ENCODE measurements at places on chromosomes 2 and 18. TPM values are rescaled to one million over a fixed set of nuclear protein-coding genes. Genes with fewer than 3 reads are reported as not detected.

The SIX3 gene
- total RNA-seq: 0.48 TPM

The RBM44 gene
- total RNA-seq: 0.32 TPM

GRCh38 chr18:62950246-62950645 lies 234.9 kb downstream of the PHLPP1 start:
- DNase-seq: no peak
- no peak overlapping the region for H3K4me3 ChIP-seq
- H3K36me3 ChIP-seq: no peaks in the 10 kb centered on the region
- H3K27me3 ChIP-seq: no peaks in the 10 kb centered on the region
- H3K27ac ChIP-seq: no peak overlapping the region

The SP140L gene
- 32.2 TPM for total RNA-seq

DNA sequence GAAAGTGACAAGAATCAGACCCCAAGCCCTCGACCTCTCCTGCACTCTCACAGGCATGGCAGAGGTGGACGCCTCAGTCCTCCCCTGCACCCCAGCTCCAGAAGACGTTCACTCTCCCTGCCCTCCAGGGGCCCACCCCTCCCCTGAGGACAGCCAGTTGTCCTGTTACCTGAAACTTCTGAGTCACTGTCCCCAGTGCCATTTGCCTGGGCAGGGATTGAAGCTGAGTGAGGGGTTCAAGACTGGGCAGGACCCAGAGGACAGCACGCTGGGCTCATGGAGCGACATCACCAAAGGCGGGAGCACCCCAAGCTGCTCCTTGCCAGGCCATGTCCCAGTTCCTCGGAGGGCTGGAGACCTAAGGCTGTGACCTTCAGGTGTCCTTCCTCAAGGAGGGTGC lies 34.2 kb upstream of the COL6A3 start:
- H3K4me1 ChIP-seq: peaks cover 6% of the 10 kb centered on the region
- no peaks in the 10 kb centered on the region for H3K36me3 ChIP-seq
- no peak overlapping the region for H3K4me3 ChIP-seq
- DNase-seq: no peak
- H3K27me3 ChIP-seq: no peaks in the 10 kb centered on the region

- no peaks in the 10 kb centered on the region for H3K27me3 ChIP-seq
- H3K4me1 ChIP-seq: peaks cover 11% of the 10 kb centered on the region
- DNase-seq: peak; percentile 47
- no peak overlapping the region for H3K27ac ChIP-seq
- H3K4me3 ChIP-seq: no peak overlapping the region
- H3K36me3 ChIP-seq: no peaks in the 10 kb centered on the region
Observed at GRCh38 chr2:142944264-142944663, 66.8 kb downstream of the KYNU start.

DNA sequence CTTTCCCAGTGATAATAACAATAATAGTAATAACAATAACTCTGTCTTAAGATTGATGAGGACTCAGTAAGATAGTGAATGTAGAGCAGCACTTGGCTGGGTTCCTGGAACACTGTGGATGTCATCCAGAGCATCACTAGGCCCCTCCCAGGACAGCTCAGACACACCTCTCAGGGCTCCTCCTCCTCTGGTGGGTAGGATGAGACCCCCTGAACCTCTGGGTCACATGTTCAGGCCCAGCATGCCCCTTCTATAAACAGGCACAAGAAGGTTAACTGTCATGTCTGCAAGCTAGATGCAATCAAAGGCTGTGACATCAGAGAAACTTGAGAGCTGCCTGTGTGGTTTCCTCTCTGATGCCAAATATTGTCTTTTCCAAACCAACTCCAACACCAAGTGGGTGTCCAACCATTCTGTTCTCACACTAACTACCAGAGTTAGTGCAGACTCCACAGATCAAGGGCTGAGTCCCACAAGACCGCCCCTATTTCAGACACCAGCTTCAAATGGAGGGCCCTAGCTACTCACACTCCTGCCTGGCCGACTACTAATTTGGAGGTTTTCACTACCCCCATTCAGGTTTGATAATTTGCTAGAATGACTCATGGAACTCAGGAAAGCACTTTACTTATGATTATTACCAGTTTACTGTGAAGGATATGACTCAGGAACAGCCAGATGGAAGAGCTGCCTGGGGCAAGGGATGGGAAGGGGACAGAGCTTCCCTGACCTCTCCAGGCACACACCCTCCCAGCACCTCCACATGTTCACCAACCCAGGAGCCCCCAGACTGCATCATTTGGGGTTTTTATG lies 46.4 kb upstream of the BZW1 start:
- no peaks in the 10 kb centered on the region for H3K27me3 ChIP-seq
- H3K36me3 ChIP-seq: no peaks in the 10 kb centered on the region
- DNase-seq: peak; percentile 96

The SERPINB4 gene
- not detected for total RNA-seq

The MERTK gene
- 5.1 TPM for total RNA-seq

GRCh38 chr2:72674982-72675915 lies 150.6 kb downstream of the EXOC6B start:
- no peak overlapping the region for H3K27ac ChIP-seq
- no peaks in the 10 kb centered on the region for H3K27me3 ChIP-seq
- H3K36me3 ChIP-seq: no peaks in the 10 kb centered on the region
- no peaks in the 10 kb centered on the region for H3K4me1 ChIP-seq
- DNase-seq: no peak

DNA sequence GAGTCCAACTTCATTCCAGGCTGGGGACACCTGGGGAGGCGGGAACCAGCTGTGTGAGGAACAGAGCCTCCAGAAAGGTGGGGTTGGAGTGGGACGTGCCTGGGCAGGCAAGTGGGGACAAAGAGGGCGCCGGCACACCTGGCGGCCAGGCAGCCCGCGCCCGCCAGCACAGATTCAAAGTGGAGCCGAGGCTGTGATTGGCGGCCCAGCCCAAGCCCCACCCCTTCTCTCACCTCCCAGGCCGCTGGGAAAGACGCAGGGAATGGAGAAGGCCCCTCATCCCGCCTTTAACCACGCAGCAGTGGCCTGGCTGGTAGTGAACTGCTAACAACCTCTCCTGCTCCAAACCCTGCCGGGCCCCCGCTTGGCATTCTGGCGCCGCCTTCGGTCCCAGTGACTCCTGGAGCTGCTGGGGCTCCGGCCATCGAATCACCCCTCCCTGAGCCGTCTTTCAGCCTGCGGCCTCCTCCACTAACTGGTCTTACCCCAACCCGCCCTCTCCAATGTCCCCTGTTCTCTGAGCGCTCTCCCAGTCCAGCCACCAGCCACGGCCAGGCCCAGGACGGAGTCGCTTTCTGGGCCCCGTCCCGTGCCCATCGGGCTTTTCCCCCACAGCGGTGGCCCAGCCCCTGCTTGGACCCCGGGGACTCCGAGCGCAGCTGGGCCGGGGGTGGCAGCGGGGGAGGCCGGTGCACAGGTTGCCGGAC lies 27.9 kb upstream of the PTMA start:
- peak overlapping the region; percentile 39 for H3K4me3 ChIP-seq
- H3K27ac ChIP-seq: peak overlapping the region; percentile 65
- no peaks in the 10 kb centered on the region for H3K36me3 ChIP-seq
- H3K27me3 ChIP-seq: no peaks in the 10 kb centered on the region
- no peak for DNase-seq

The C2orf81 gene
- total RNA-seq: 2.1 TPM

DNA sequence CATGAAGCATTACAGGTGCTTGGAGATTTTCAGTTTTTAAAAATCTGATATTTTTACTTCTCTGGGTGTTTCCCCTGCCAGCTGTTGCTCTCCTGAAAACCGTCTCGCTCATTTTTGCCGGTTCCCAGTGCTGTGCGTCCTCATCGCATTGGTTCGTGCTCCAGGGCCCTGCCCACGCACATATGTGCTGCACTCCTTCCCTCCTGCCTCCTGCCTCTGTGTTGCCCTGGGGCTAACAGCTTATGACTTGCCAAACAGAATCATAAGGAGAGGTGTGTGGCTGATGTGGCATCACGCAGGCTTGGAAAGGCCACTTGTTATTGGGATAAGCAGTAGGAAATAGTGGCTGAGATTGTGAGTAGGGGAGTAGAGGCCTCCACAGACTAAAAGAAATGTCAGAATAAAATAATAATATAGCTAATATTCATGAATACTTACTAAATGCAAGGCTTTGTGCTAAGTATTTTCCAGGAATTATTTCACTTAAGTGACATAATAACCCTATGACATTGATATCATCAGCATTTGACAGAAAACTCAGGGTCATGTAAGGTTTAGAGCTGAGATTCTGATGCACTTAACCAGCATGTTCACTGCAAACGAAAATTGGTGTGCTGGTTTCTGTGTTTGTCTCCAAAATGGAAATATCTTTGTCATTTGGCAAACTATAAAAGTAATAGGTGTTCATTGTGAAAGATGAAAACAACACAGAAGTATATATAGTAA lies 53.5 kb downstream of the SLC4A1AP start:
- peak overlapping the region; percentile 3 for H3K27ac ChIP-seq
- no peaks in the 10 kb centered on the region for H3K36me3 ChIP-seq
- no peaks in the 10 kb centered on the region for H3K27me3 ChIP-seq
- peaks cover 31% of the 10 kb centered on the region for H3K4me1 ChIP-seq
- peak; percentile 66 for DNase-seq

The PROKR1 gene
- total RNA-seq: not detected

The DNAH6 gene
- 0.20 TPM for total RNA-seq

- DNase-seq: no peak
- H3K4me1 ChIP-seq: no peaks in the 10 kb centered on the region
- H3K36me3 ChIP-seq: no peaks in the 10 kb centered on the region
- no peaks in the 10 kb centered on the region for H3K27me3 ChIP-seq
- H3K4me3 ChIP-seq: no peak overlapping the region
Observed at GRCh38 chr2:40144022-40144421, 307.9 kb downstream of the SLC8A1 start.

The ASPRV1 gene
- 0.26 TPM for total RNA-seq

- H3K27ac ChIP-seq: no peak overlapping the region
- no peak overlapping the region for H3K4me3 ChIP-seq
- H3K27me3 ChIP-seq: no peaks in the 10 kb centered on the region
- H3K4me1 ChIP-seq: no peaks in the 10 kb centered on the region
- no peak for DNase-seq
Observed at GRCh38 chr2:237922641-237923361, 44.0 kb upstream of the UBE2F start.

DNA sequence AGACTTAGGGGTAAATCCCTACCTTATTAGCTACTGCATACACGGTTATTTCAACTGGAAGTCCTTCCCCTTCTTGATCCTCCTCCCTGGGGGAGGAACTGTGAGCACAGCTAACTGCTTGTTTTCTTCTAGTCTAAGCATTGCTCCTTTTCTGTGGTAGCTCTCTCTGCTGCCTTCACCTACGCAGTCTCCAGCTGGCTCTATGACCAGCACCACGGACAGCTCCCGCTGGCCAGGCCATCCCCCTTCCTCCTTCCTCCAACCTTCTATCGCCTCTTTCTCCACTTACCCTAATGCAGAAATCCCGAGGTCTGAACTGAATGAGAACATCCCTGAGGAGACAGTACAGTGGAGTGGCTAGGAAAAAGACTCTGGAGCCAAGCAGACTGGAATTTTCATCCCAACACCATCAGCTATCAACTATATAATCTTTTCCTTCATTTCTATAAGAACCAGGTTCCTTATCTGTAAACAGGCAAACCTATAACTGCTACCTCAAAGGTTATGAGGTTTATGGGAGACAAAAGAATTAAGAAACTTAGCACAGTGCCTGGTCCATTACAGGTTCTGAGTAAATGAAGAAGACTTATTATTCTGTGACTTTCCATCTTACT lies 4.7 kb upstream of the CFAP65 start:
- H3K4me3 ChIP-seq: no peak overlapping the region
- no peaks in the 10 kb centered on the region for H3K36me3 ChIP-seq
- H3K27ac ChIP-seq: no peak overlapping the region
- peak; percentile 20 for DNase-seq

DNA sequence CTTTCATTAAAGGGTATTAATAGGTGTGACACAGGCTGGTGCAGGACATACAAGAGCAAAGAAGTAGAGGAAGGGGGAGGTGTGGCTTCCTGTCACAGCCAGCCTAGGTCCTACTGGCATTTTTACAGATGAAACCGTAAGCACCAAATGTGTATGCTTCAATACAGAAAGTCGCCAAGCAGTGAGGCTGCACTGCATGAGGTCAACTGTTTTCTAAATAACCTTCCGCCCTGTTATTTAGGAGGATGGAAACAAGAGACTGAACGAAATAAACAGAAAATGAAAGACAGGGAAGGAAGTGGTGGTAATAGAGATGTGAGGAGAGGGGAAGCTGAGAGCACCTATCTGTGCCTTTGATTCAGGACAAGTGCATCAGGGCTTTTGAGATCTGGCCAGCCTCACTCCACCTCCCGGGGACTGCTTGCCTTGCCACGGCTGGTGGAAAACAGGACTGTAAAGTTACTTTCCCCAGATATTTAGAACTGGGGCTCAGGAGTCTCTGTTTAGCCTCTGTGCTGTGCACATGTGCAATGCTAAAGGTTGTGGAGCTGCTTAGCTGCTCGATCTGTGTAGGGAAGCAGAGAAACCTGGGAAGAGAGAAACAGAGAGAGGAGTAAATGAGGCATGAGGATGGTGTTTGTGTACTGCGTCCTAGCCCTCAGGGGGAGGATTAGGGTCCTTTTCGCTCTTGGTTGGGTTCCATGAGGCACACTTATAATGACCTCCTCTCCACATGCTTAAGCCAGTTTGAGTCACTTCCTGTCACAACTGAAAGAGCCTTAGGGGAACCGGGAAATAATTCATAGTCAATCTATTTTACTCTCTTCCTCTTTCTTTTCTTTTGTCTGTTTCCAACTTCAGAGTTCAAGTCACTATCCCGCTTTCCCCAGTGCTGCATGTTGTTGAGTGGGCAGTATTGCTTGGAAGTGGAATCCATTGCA lies 62.3 kb upstream of the BOD1L2 start:
- no peak overlapping the region for H3K27ac ChIP-seq
- no peak for DNase-seq
- no peak overlapping the region for H3K4me3 ChIP-seq
- H3K27me3 ChIP-seq: no peaks in the 10 kb centered on the region
- no peaks in the 10 kb centered on the region for H3K36me3 ChIP-seq
- H3K4me1 ChIP-seq: no peaks in the 10 kb centered on the region

DNA sequence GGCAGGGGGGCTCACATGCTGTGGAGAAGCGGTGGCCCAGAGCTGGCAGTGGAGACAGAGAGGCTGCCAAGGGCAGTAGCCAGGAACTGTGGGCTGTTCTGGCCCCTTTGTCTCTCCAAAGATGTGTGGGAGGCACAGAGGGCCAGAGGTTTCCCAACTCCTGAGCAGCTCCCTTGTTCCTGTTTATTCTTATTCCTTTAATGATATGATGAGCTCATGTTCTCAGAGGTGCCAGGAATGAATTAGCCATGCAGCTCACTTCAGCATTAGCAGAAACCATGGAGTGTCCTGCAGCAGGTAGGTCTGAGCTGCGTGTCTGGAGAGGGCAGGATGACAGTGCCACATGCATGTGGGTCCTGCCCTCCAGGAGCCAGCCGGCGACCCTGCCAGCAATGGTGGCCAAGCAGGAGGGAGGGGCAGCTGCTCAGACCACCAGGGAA lies 77.9 kb upstream of the FZD7 start:
- H3K4me1 ChIP-seq: peaks cover 13% of the 10 kb centered on the region
- no peaks in the 10 kb centered on the region for H3K27me3 ChIP-seq

GRCh38 chr2:223032187-223033142 lies 19.5 kb upstream of the KCNE4 start:
- peak; percentile 76 for DNase-seq
- no peak overlapping the region for H3K4me3 ChIP-seq
- peak overlapping the region; percentile 44 for H3K27ac ChIP-seq
- H3K27me3 ChIP-seq: no peaks in the 10 kb centered on the region

The POLR1B gene
- 21.0 TPM for total RNA-seq

The MAL gene
- 0.41 TPM for total RNA-seq

The BOLL gene
- not detected for total RNA-seq

The KCNE4 gene
- 0.34 TPM for total RNA-seq

The ABCA12 gene
- 4.4 TPM for total RNA-seq

Data from astrocyte (in vitro differentiated cells and primary cell).